Activated naive CD4-positive, alpha-beta T cell treated with anti-CD3 and anti-CD28 coated beads, Interleukin-2, amount 50 U/mL, for 72 hours (primary cell): ENCODE measurements at places on chromosomes 1 and 21. TPM values are rescaled to one million over a fixed set of nuclear protein-coding genes. Genes with fewer than 3 reads are reported as not detected.

The CCDC181 gene
- not detected for total RNA-seq

The ATP5PF gene
- total RNA-seq = 114 TPM

The FCRLA gene
- total RNA-seq = not detected

The OR6N2 gene
- total RNA-seq = not detected

The PGLYRP3 gene
- total RNA-seq = not detected

The PGLYRP4 gene
- total RNA-seq = not detected

The HTR6 gene
- total RNA-seq = 0.68 TPM

The ZNF593OS gene
- total RNA-seq = not detected

The CXADR gene
- total RNA-seq = 0.14 TPM

The DMBX1 gene
- total RNA-seq = 0.54 TPM

The KCNE1 gene
- not detected for total RNA-seq

The TNFAIP8L2 gene
- 6.9 TPM for total RNA-seq

The OR2T33 gene
- not detected for total RNA-seq

The FCAMR gene
- total RNA-seq = not detected

The CELA3B gene
- not detected for total RNA-seq

The SYPL2 gene
- 0.09 TPM for total RNA-seq

The C1QA gene
- not detected for total RNA-seq

The PEF1 gene
- total RNA-seq = 55.8 TPM

The B3GALT6 gene
- total RNA-seq = 12.5 TPM

The MR1 gene
- total RNA-seq = 27.4 TPM

The BGLAP gene
- total RNA-seq = 4.3 TPM

The OLFML2B gene
- total RNA-seq = 0.14 TPM

The OLIG1 gene
- total RNA-seq = not detected

The LCK gene
- 284 TPM for total RNA-seq

The CTSE gene
- not detected for total RNA-seq

The COL11A1 gene
- not detected for total RNA-seq
